ENCODE measurements at places on chromosomes 2 and 18.

DNA sequence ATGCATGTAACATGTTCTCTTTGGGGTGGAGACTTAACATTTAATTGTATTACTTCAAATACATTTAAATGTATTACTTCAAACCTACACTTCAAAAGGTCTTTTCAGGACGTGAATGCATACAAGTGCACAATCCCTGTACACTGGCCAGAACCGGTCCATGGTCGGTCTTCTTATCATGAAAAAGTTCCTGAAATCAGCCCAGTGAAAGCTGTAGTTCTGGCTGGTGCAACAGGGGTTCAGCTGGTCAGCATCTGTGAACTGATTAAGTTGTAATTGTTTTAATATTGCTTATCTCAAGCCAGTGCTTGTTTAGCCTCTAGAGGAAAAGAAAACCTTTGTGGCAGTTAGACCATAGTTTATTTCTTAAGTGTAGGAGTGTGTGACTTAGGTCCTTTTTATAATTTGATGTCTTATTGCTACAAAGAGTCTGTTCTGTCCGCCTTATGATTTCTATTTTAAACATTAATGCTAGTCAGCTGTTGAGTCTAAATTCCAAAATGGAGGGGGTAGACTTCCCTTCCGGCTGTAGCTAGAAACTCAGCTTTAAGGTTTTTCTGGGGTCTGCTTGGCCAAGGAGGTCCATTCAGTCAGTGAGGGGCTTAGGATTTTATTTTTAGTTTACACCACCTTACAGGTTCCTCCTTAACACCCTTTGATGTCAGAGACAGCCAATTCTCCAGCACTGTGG, 768 bp upstream of the CYBRD1 start:
- no peak for DNase-seq

DNA sequence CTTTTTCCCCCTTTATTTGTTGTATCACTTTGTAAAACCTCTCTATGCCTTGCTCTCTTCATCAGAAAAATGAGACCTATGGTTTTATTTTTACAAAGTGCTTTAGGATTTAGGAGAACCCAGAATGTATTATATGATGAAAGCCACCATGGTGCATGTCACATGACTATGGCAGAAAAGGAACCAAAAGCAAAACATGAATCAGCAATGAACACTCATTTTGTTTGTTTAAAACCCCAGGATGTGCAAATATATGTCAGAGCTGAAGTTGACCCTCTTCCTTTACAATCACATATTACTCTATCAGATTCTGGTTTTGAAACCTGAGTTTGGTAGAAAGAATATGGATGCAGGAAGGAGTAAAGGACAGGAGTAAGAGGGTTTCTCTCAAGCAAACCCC, 70.0 kb downstream of the FIGN start:
- DNase-seq = no peak

DNA sequence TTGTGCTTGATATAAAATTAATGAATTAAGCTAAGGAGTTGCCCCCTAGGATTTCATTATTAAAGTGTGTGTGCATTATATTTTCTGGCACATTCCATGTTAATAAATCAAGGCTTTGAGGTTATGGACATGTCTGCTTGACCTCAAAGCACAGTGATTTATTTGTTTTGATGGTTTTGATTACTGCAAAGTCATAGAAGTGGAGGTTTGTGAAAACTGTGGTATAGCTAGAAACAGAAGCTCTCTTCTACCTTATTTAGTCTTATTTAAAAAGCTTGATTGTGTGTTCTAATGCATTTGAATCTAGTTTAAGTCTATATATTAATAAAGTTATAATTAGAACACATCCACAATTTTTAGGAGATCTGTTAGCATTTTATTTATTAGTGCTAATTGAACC, 32.2 kb downstream of the DOK6 start:
- no peak for DNase-seq

DNA sequence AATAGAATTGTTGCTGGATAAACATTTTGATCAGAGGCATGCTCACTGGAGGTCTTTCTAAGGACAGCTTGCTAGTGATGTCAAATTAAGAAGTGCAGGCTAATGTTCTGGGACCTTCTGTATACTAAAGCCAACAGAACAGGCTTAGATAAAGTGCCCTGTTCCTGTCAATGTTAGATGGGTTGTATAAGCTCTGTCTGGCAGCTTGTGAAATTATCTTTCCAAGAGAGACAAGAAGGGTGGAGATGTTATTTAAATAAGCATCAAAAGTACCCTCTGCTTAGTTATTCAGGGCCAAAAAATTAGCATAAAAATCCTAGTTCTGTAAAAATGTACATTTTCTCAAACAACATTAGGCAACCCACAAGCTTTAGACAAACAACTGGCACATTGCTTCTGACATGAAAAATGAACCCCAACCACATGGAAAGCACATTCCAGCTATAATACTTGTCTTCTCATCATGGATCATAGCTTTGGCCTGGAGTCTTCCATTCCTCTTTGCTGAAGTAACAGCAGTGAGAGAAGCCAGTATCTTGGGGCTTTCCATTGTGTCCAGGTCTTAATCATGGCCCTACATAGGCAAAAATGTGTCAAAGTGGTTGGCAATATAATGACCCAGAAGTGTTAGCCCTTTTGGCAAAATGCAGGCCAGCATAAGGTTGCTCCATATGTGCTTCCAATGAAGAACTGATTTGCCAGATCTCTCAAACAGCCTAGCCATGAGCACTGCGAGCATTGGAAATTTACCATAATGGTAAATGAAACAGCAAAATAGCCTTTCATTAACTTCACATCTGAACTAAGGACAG, 478.1 kb upstream of the ZNF804A start:
- DNase-seq = no peak

DNA sequence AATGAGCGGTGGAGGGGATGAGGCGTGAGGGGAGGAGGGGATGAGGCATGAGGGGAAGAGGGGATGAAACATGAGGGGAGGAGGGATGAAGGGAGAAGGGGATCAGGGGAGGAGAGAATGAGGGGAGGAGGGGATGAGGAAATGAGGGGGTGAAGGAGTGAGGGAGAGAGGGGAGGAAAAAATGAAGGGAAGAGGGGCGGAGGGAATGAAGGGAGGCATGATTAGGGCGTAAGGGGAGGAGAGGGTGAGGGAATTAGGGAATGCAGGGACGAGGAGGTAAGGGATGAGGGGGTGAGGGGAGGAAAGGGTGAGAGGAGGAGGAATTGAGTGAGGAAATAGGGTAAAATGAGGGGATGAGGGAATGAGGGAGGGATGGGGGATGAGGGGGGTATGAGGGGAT, 40.5 kb downstream of the AQP12A start:
- DNase-seq = no peak

DNA sequence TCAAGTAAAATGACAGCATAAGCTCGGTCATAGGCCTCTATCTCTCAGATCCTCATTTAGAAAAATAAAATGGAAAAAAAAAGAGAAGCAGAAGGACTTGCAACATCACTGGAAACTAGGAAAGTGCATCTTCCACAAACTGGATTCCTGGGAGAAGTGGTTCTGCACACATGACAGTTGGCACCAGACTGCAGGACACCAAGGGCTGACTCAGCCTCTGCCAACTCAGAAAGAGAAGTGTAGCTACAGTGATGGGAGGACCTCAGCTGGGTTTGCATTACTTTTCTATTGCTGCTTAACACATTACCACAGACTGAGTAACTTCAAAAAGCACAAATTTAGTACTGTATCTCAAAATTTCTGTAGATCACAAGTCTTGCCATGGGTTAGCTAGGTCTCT, 409.5 kb upstream of the GCFC2 start:
- DNase-seq = no peak

- DNase-seq = no peak
These were observed 35.1 kb upstream of the ACVR1 start for GRCh38 chr2:157911246-157911645.

DNA sequence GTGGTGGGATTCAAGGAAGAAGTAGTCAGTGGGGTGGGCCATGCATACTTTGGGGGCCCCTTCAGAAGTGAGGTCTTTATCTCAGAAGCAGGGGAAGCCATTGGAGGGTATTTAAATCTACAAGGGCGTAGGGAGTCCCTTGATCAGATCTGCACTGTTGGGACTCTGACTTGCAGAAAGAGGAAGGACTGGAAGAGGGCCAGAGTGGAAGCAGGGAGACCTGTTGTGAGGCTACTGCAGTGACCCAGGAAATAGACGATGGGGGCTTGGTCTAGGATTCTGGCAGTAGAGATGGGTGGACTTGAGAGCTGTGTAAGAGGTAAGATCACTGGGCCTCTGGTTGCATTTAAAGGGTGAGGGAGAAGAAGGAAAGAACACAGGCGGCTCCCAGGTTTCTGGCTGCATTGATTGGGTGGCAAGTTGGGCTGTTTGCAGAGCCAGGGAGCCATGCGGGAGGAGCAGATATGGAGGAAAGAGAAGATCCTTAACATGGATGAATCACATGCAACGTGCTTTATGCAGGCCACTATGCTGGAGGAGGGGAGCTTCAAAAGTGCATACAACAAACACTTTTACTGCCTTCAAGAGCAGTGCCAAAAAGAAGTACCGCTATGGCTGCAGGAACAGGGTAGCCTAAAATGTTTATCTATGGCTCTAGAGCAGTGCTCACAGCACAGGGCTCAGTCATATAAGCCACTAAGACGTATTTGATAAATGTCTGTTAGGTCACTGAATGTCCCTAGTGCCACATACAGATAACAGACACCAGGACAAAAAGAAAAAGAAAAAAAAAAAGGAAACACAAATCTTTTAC, 2.3 kb downstream of the SFXN5 start:
- no peak for DNase-seq

DNA sequence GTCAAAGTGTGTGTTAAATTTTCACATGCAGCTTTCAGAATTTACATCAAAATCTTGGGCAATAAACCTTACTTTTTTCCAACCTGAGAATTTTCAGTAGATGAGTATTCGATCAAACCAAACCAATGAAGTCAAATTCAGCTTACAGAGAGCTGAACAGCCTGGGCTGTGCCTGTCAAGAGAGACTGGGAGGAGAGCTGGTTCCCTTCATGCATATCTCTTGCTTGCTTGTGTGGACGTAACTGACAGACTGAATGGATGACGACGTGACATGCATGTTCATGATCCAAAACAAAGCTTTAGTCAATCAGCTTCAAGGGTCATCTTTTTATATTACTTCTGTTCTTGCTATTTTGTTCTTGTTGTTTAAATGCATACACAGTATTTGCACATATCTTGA, 145.2 kb downstream of the GALNT3 start:
- DNase-seq = no peak

- DNase-seq = no peak
These were observed 143.9 kb upstream of the ITGA6 start for GRCh38 chr2:172283476-172283875.

- DNase-seq = no peak
These were observed at the start of gene CASP10 for GRCh38 chr2:201182650-201183364. Gene CASP10, plus strand, starts transcription at chr2:201183141. Its CDS starts 2,637 bp downstream, at chr2:201185778.

DNA sequence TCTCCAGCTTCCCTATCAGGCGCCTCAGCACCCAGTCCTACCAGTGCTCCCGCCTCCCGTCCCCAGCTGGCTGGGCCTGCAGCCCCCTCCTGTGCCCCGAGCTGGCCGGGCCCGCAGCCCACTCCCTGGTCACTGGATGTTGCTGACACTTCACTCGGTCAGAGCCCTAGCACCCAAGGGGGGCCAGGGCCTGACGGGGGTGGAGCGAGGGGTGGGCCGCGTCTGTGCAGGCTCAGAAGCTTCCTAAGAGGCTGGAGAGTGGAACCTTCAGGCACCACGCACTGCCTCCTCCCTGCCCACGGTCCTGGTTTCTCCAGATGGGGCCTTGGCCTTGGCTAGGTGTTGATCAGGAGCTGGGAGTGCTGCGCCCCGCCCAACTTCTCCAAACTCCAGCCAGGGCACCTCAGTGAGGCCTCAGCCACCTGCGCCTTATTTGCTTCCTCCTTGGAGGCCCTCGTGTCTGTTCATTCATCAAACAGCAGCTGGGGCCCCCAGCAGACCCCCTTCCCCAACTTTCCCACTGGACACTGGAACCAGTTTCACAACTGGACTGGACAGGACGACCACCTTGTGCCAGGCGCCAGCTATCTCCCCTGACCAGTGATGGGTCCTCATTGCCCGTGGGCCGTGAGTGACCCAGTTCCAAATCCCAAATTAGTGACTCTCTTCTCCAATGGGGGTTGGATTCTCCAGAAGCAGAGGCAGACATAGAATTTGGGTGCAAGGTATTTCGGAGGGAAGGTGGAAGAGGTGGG, 16.7 kb downstream of the CAPN10 start:
- no peak for DNase-seq

DNA sequence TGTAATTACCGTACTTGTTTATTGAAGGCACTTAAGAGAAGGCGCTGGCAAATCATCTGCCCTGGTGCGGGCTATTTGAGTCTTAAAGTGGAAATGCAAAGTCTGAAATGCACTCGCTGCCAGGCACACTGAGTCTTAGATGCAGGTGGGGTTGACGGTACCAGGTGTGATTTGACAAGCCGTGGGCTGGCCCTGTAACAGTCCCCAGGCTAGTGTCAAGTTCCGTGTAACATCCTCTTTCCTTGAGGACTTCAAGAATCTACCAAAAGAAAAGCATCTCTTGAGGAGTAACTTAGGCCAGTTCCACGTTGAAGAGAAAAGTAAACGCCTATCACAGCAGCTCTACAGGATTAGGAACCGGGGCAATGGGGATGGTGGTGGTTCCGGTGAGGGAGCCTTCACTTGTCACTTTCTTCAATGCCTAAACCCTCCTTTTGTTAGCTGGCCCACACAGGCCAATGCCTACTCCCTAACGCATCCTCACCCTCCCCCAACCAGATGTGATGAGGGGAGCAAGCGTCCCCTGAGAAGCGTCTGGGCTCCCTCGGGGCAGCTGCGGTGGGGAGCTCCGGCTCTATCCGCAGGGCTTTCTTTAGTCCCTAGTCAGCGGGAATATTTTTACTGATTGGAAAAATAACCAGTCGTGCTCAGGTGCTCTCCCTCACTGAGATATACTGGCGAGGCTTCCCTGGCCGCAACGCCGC, 1.5 kb upstream of the UGP2 start:
- DNase-seq = peak; percentile 83

- no peak for DNase-seq
These were observed 129.9 kb downstream of the PRPF40A start for GRCh38 chr2:152587187-152587947.

DNA sequence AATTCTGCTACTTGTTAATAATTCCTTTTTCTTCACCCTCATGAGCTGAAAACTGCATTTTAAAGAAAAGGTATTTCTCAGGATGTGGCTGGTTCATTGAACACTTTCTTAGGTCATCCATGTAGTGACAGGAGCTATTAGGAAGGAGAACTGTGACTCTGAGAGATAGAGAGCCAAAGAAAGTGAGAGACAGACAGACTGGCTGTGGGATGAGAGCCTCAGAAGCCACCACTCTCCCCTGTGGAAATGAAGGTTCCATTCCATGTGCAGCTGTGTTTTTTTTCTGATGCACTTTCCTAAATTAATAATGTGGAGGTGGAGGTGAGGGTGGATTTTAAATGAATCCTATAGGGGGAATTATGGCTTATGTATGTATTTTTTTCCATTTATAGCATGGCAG, 113.3 kb downstream of the FAM210A start:
- DNase-seq = no peak

GRCh38 chr2:230600881-230601280, 111.8 kb upstream of the CAB39 start:
- no peak for DNase-seq
